ENCODE measurements at places on chromosomes 6 and 20. TPM values are rescaled to one million over a fixed set of nuclear protein-coding genes. Genes with fewer than 3 reads are reported as not detected.

ATP5F1E gene
- 17.9 TPM for total RNA-seq

GRCh38 chr20:8094415-8094818, 37.6 kb upstream of the PLCB1 start:
- DNase-seq: no peak

CCM2L gene
- total RNA-seq: 0.69 TPM

DNA sequence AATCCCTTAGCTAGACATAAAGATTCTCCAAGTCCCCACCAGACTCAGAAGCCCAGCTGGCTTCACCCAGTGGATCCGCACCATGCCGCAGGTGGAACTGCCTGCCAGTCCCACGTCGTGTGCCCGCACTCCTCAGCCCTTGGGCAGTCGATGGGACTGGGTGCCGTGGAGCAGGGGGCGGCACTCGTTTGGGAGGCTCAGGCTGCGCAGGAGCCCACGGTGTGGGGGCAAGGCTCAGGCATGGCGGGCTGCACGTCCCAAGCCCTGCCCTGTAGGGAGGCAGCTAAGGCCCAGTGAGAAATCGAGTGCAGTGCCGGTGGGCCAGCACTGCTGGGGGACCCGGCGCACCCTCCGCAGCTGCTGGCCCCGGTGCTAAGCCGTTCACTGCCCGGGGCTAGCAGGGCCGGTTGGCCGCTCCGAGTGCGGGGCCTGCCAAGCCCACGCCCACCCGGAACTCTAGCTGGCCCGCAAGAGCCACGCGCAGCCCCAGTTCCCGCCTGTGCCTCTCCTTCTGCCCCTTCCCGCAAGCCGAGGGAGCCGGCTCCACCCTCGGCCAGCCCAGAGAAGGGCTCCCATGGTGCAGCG, 95.9 kb upstream of the DTNBP1 start:
- DNase-seq: no peak

PCK1 gene
- total RNA-seq: 1.6 TPM

DNA sequence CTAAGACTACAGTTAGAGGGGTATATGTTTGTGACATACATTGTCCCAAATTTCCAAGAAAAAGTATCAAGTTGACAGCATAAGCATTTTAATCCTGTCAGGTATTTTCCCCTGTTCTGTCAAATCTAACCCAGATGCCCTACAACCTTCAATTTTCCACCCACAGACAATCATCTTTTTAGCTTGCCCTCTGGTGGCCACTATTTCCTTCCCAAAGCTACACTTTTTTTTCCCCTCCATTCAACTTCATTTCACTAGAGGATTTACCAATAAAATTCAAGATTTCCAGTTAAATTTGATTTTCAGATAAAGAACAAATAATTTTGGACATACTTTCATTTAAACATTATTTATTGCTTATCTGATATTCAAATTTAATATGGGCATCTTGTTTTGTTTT, 286.6 kb downstream of the TENT5A start:
- peak; percentile 48 for DNase-seq

PTGIS gene
- 7.8 TPM for total RNA-seq

MUC22 gene
- total RNA-seq: not detected

RAET1L gene
- total RNA-seq: not detected

TBX18 gene
- 5.2 TPM for total RNA-seq

- no peak for DNase-seq
These were observed 42.8 kb downstream of the CDC5L start for GRCh38 chr6:44430326-44430725.

B3GAT2 gene
- 0.92 TPM for total RNA-seq

TMEM151B gene
- total RNA-seq: 0.39 TPM

DNA sequence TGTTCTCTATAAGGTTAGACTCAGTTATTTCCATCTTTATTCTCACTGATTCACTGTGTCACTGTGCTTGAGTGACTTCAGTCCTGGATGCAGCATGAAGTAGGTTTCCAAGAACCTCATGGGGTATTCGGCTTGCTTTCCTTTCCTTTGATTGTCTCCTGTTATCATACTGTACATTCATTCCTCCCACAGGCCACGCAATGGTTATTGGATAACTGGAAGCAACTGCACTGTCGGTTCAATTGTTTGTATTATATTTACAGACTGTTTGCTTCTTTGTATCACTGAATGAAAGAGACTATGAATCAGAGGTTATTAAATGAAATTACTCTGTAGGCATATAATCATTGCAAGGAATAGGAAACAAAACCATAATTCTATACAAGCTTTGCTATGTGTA, 129.4 kb downstream of the MAP7 start:
- DNase-seq: no peak

DNA sequence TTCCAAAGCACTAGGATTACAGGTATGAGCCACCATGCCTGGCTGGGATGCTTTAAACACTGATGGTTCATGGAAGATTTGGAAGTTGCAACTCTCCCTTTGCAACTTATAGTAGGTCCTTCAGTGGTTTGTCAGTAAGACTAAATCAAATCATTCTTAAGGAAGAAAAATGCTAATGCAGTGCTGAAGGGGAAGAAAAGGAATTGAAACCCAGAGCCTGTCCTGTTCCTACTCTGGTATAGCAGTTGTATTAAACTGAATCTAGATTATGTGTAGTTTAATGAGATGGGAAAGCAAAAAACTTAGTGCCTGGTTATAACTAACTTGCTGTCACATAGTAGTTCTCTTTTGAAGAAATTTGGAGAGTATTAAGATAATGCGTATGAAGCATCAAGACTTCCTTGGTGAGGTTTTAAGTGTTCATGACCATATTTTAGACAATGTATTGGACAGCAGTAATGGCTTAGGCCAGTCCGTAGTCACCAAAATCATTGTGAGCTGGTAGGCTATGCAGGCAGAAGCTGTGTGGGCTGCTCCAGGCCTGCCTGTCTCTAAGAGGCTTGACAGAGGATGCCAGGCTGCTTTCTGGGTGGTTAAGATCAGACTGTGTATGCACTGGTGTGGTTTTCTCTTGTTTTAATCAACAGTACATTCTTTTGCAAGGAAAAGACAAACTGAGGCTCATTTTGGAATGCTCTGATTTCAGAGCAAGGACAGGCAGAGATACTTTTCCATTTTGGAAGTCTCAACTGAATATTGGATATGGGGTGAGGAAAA, 14.0 kb downstream of the PAQR8 start:
- DNase-seq: no peak

PPP1R3D gene
- 10.4 TPM for total RNA-seq

DNA sequence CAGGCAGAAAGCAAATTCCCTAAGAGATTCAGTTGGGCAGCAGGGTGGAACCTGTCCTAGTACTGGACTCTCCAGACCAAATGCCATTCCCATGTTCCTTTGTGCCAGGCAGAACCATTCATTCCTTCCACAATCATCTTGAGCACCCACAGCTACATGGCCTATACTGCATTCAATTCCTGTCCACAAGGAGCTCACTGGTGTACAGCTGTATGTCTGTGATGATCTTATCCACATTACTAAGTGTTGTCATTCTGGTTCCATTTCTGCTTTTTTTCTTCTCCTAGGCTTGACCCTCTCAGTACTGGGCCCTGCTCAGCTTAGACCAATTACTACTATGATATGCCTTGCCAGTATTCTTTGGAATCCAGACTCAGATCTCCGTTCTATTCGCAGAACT, 27.5 kb downstream of the MAN1A1 start:
- no peak for DNase-seq

- peak; percentile 86 for DNase-seq
These were observed 165.4 kb downstream of the SYNDIG1 start for GRCh38 chr20:24634855-24635254.

DNA sequence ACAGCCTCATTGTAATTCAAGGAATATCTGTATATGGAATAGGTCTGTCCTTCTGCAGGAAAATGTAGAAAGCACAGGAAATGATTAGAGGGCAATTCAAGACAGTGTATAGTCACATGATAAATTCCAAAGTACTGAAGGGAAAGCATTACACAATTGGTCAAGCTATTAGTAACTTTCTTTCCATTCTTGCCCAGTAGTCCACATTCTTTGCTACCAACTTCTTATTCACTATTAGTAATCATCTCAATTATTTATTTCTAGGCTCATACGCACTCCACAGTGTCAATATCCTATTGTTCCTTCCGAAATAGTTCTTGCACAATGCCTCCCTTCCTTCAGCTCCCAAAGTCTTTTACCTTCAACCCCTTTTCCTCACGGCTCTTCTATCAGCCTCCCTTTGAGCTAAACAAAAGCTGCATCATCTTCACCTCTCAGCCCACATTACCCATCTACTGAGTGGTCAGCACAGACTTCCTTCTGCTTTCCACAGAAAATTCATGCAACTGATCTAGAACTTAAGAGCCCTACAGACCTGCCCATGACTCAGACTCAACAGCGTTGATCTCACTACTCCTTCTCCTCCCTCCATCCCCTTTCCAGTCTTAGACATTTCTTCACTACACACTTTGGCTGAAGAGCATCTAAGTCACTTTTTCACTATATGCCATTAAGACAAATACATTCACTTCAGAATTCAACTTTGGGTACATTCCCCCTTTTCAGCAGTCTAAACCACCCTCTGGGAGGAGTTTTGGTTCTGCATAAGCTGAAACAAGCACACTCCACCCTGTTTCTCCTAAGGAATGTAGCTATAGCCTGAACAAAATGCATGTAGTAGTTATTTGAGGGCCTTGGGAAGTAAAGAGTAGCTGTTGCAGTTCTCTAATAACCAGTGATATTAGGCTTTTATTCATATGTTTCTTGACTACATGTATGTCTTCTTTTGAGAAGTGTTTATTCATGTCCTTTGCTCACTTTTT, 157.9 kb downstream of the KIF16B start:
- DNase-seq: no peak

AURKA gene
- 16.1 TPM for total RNA-seq

- DNase-seq: no peak
These were observed 323.8 kb upstream of the JARID2 start for GRCh38 chr6:14921878-14922671.
